Right ventricle myocardium superior (tissue), 1 donor: ENCODE measurements at places on chromosomes 5 and 9. TPM values are rescaled to one million over a fixed set of nuclear protein-coding genes. Genes with fewer than 3 reads are reported as not detected.

Gene CA9
- total RNA-seq, result not detected

Gene TIMD4
- total RNA-seq, result not detected

Gene PRLR
- total RNA-seq, result 0.86 TPM

Gene LCN1
- total RNA-seq, result not detected

Gene GPX8
- total RNA-seq, result 6.8 TPM

Gene TJP2
- 116 TPM for total RNA-seq

Gene MYO10
- total RNA-seq, result 7.2 TPM

Gene KCNV2
- not detected for total RNA-seq

Gene IFNA2
- not detected for total RNA-seq

Gene ENTREP1
- 18.7 TPM for total RNA-seq

Gene PCDHGC5
- total RNA-seq, result 3.0 TPM

Gene CARTPT
- total RNA-seq, result not detected

Gene SLC36A2
- 1.2 TPM for total RNA-seq

Gene BRD9
- 28.0 TPM for total RNA-seq

Gene MCTP1
- total RNA-seq, result 7.1 TPM

Gene CCDC152
- 0.56 TPM for total RNA-seq

Gene NINJ1
- total RNA-seq, result 49.2 TPM

Gene VAV2
- 4.9 TPM for total RNA-seq

Gene PTTG1
- total RNA-seq, result 1.6 TPM

Gene SNCB
- not detected for total RNA-seq

Gene RANBP17
- total RNA-seq, result 2.9 TPM

Gene NSMF
- total RNA-seq, result 10.0 TPM

Gene SLC34A1
- not detected for total RNA-seq

Gene NSD1
- 33.6 TPM for total RNA-seq

Gene ZNF883
- 5.7 TPM for total RNA-seq

Gene NTRK2
- 4.5 TPM for total RNA-seq

Gene NUTM2F
- total RNA-seq, result not detected

Gene TMEM215
- not detected for total RNA-seq

Gene STK32A
- total RNA-seq, result 1.1 TPM

Gene LCN9
- total RNA-seq, result not detected

Gene AMBP
- 0.51 TPM for total RNA-seq

Gene NR2F1
- 0.70 TPM for total RNA-seq

Gene NKD2
- total RNA-seq, result 2.8 TPM

Gene FBP2
- 0.27 TPM for total RNA-seq

Gene CAVIN4
- 66.6 TPM for total RNA-seq

Gene IRF1
- total RNA-seq, result 12.5 TPM

Gene C5orf58
- 0.65 TPM for total RNA-seq

Gene CNTLN
- 3.1 TPM for total RNA-seq

Gene NEUROG1
- total RNA-seq, result not detected

Gene SRD5A1
- 2.1 TPM for total RNA-seq

Gene PCDHA4
- total RNA-seq, result not detected

Gene CATSPER3
- total RNA-seq, result 0.32 TPM

Gene PCDHGB5
- total RNA-seq, result 7.2 TPM

Gene SLC22A5
- 22.7 TPM for total RNA-seq

Gene SHROOM1
- total RNA-seq, result 3.6 TPM

Gene HTR4
- total RNA-seq, result 0.22 TPM

Gene SPINK13
- not detected for total RNA-seq

Gene SPINK7
- total RNA-seq, result not detected

Gene BARHL1
- not detected for total RNA-seq

Gene RGS7BP
- 5.4 TPM for total RNA-seq

Gene FOXD4
- not detected for total RNA-seq

Gene MLANA
- not detected for total RNA-seq

Gene CD14
- total RNA-seq, result 37.7 TPM

Gene DOLPP1
- 4.4 TPM for total RNA-seq

Gene SARDH
- 0.94 TPM for total RNA-seq

Gene RUFY1
- 20.5 TPM for total RNA-seq

Gene AGXT2
- not detected for total RNA-seq

Gene ZCCHC10
- total RNA-seq, result 14.7 TPM
